ENCODE measurements at places on chromosomes 16 and 17.

- DNase-seq = no peak
These were observed 52.4 kb upstream of the MRPS23 start for GRCh38 chr17:57902117-57902799.

- DNase-seq = no peak
These were observed 773 bp upstream of the PPM1D start for GRCh38 chr17:60599220-60599619.

DNA sequence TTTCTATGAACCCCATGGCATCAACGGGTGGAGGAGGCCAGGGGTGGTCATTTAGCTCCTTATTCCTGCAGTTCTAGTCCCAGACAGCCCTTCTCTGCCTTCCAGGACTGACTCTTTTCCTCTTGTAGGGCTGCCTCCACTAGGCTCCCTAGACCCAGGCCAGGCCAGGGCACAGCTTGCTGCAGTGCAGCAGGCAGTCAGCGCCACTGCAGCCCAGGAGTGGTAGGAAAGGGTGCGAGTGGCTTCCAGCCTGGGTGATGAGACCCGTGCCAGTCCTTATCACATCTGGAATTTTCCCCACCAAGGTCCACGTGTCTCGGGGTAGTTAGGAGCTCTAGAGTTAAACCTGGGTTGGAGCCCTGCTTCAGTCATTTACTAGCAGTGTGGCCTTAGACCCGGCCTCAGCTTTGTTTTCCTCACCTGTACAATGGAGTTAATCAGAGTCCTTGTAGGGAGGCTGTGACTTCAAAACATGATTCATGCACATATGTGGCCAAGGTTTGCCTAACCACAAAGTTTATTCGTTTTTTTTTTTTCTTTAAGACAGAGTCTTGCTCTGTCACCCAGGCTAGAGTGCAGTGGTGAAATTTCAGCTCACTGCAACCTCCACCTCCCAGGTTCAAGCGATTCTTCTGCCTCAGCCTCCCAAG lies 4.7 kb downstream of the SLC5A11 start:
- DNase-seq = no peak

- no peak for DNase-seq
These were observed 86.8 kb downstream of the RBFOX1 start for GRCh38 chr16:7419441-7419840.

GRCh38 chr17:2184993-2185931 lies 118.3 kb downstream of the SMG6 start:
- no peak for DNase-seq

GRCh38 chr17:55442953-55443683 lies 21.5 kb upstream of the MMD start:
- no peak for DNase-seq

DNA sequence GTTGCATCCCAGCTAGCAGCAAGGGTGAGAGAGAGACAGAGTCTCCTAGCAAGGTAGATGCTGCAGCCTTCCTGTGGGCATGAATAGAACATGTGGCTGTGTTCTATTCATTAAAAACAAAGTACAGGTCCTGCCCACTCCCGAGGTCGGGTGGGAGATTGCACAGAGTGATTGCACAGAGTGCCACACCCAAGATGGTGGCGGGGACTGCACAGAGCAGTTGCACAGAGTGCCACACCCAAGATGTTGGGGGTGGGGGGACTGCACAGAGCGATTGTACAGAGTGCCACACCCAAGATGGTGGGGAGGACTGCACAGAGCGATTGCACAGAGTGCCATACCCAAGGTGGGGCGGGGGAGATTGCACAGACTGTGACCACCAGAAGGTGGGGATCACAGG lies 410.8 kb upstream of the EEF2KMT start:
- DNase-seq = no peak

- DNase-seq = no peak
These were observed 197.9 kb downstream of the IRF8 start for GRCh38 chr16:86096850-86097249.

GRCh38 chr16:81466356-81466980 lies 21.9 kb downstream of the CMIP start:
- no peak for DNase-seq
